Daoy (cell line): ENCODE measurements at places on chromosomes 1 and 21. TPM values are rescaled to one million over a fixed set of nuclear protein-coding genes. Genes with fewer than 3 reads are reported as not detected.

Gene HEYL
- not detected in 2 replicates for total RNA-seq

Gene SPRR1B
- not detected in 2 replicates for total RNA-seq

GRCh38 chr1:197429372-197429771 lies 161.3 kb downstream of the CRB1 start:
- no peak for DNase-seq

DNA sequence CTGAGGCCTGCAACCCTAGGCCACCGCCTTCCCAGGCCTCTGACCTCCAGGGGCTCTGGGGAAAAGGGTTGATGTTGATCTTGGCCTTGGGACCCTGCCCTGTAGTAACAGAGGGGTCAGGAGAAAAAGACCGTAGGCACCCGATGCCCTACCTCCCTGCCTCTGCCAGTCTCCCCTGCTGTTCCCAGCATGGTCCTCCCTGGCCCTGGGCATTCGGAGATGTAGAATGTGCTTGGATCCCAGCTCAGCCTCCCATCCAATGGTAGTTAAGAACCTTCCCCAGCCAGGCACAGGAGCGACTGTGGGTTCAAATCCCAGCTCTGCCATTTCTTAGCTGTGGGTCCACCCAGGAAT lies 72.0 kb upstream of the TARDBP start:
- no peak for DNase-seq

Gene TNFAIP8L2
- not detected in 2 replicates for total RNA-seq

Gene RGS21
- total RNA-seq = not detected in 2 replicates

DNA sequence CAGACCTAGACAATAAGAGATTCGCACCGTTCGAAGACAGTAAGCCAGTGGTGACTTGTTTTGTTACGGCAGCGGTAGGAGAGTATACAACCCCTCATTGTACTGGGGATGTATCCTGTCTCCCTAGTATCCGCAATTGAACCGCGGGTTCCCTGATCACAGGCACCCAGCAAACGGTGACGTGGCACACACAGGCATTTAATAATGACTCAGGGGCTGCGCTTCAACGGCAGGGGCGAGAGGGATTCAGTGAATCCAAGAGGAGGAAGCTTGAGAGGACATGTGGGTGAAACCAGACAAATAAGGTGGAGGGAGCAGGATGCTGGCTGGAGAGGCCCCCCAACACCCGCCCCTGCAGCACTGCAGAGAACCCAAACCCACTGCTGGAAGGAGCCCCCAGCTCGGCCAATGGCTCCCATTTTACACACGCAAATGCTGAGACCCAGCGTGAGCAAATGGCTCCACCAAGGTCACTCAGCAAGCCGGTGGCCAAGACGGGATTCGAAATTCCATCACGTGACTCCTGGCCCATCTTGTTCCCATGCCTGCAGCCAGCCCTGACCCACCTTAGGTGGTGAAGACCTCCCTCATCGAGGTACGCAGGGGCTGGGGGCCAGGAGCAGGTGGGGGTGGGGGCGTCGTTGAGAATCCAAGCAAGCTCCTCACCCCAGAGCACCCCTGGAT lies 149.9 kb downstream of the SYF2 start:
- peak; percentile 50 for DNase-seq

Gene TNFSF4
- 2.7 and 4.5 TPM in 2 replicates for total RNA-seq

Gene NES
- total RNA-seq = 0.51 and 0.89 TPM in 2 replicates

Gene TMEM234
- 6.4 and 8.7 TPM in 2 replicates for total RNA-seq

DNA sequence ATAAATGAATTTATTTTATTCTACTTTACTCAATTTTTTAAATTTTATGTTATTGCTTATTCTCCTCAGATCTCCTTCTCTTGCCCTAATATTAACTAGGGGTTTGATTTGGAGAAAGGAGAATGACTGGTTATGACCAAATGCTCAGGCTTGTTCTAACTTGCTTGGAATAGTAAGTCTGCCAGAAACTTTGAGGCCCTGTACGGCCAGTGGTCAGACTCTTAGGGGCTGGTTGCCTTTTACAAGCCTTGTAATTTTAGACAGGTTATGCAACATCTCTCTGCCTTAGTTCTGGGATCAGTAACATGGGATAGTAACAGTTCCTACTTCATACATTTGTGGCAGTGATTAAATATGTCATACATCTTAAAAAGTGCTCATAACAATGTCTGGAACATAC lies 279.5 kb downstream of the DUSP10 start:
- DNase-seq = no peak

Gene CACNA1E
- total RNA-seq = under 0.01 TPM in 1 of 2 replicates, not detected in the other

Gene IL19
- not detected in 2 replicates for total RNA-seq

Gene LIPI
- not detected in 2 replicates for total RNA-seq

Gene DYNLT5
- total RNA-seq = not detected in 2 replicates

Gene SLC9C2
- total RNA-seq = not detected in 2 replicates

Gene CYP4A22
- not detected in 2 replicates for total RNA-seq

DNA sequence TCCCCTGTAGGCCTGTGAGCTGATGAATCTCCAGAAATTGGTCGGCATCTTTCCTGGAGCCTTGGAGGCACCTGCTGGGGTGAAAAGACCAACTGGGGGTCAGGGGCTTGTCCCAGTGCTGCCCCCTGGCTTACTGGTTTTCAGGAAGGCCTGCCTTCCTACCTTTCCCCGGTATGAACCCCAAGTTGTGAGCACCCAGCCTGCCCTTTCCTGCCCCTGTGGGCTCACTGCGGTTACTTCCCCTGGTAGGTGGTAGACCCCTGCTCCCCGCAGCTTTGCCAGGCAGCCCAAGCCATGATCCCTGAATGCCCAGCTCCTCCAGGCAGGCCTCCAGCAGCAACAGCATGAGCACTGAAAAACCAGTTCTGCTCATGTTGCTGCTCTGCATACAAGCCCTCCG lies 10.2 kb downstream of the DMRTB1 start:
- no peak for DNase-seq

Gene RNU1-4
- total RNA-seq = 306 and 832 TPM in 2 replicates

GRCh38 chr1:50108497-50109059 lies at the start of gene ELAVL4:
ELAVL4 (plus strand) TSS chr1:50108920; CDS start chr1:50109190, 270 bp downstream.
- peak; percentile 17 for DNase-seq

Gene SNX7
- total RNA-seq = 75.5 and 81.5 TPM in 2 replicates

Gene OR2T33
- total RNA-seq = 0.57 and 1.7 TPM in 2 replicates

- peak; percentile 74 for DNase-seq
Observed at GRCh38 chr1:220879509-220880361, 492 bp downstream of the HLX start.

GRCh38 chr1:158115126-158115525 lies 65.6 kb upstream of the CD1D start:
- no peak for DNase-seq

DNA sequence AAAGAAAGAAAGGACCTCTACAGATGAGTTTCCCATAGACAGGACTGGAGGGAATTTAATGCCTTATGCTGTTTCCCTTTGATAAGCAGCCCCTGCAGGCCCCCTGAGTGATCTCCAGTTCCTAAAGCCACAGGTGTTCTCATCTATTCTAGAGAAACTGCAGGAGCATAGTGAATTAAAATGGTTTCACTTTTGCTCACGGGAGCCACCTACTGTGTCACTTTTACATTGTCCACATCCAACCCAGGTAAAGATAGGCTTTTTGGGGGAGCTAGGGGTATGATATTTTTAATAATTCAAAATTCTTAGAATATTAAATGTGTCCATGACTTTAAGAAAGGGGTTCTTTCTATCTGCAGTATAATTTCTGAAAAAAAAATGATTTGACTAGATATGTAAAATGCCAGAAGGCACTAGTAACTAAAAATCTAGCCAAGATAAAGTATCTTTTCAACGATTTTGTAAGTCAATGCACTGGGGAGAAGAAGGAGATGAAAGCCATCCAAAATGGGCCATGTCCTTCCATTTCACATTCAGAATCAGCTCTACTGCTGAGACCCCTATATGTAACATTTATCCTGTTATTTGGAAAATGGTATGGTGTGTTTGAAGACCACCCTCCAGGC lies 267.3 kb upstream of the DUSP10 start:
- peak; percentile 43 for DNase-seq

DNA sequence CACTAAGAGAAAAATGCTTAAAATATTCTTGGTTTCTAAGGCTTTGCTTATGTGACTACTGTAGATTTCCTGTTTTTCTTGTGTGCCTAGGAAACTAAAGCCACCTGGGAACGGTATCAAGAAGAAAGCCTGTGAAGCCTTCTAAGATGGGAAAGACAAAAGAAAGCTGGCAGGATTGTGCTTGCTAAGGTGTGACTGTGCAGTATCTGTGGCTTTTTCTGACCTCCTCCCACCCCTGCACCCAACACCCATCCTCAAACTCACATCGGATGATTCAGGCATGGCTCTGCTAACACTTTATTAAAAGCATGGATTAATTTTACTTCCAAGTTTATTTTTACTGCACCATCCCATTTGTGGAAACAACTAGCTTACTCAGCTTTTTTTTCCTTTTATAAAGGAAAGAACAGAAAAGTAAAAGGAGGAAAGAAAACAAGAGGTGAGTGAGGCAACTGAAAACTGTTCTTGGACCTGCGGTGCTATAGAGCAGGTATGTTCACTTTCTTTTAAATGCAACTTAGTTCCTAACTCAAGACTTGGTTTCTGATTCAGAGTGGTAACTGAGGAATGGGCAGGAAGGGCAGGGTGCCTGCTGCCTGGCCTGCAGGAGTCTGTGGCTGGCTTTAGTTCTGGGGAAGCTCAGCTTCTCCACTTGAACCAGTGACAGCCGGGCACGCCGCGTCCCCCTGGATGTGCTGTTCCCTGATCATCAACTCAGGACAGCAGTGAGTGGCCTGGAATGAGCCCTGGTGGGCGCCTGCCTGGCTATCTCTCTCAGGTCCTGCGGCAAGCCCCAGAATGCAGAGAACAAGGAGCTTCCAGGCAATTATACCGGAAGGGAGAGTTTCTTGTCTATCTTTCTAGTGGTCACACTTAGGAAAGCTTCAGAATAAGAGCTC lies at the start of gene GBP6:
GBP6 (plus strand) TSS at position 422 of the 899 bp plus-strand sequence. CDS start 4,493 bp downstream, outside the sequence.
- DNase-seq = peak; percentile 50

- DNase-seq = no peak
Observed at GRCh38 chr1:56515898-56516538, 63.3 kb downstream of the PLPP3 start.

Gene ADAMTS4
- total RNA-seq = 0.68 and 0.91 TPM in 2 replicates

Gene FCRL6
- total RNA-seq = not detected in 2 replicates

DNA sequence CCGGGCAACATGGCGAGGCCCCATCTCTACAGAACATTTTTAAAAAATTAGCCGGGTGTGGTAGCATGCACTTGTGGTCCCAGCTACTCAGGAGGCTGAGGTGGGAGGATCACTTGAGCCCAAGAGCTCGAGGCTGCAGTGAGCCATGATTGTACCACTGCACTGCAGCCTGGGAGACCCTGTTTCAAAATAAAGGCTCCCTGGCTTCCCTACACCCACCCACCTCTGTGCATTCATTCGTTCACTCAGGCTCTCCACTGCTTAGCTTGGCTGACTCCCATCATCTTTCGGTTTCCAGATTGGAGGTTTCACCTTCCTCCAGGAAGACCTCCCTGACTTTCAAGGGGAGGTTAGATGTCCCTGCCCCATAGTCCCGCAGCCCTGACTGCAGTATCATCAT lies 14.2 kb downstream of the KIAA2013 start:
- no peak for DNase-seq

GRCh38 chr1:171226747-171227370 lies 21.4 kb upstream of the FMO1 start:
- peak; percentile 57 for DNase-seq

- DNase-seq = no peak
Observed at GRCh38 chr1:247445526-247446356, 12.2 kb downstream of the OR2B11 start.

Gene MX1
- 38.7 and 84.1 TPM in 2 replicates for total RNA-seq

DNA sequence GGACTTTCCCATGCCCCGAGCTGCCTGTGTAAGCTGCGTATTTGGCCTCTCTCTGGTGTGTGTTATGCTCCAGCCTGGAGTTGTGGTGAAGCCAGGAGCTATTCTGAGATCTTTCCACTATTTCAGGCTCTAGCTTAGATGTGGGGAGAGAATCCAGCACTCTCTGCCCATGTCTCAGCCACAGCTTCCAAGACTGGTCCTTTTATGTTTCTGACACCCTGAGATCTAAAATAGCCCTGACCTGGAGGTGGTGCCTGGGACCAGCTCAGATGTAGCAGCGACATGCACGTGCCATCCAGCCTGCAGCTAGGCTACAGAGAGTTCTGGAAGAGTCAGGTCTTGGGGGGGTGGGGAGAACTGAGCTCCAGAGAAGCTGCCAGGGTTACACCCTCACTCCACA lies 76.5 kb downstream of the TENT5C start:
- DNase-seq = no peak

DNA sequence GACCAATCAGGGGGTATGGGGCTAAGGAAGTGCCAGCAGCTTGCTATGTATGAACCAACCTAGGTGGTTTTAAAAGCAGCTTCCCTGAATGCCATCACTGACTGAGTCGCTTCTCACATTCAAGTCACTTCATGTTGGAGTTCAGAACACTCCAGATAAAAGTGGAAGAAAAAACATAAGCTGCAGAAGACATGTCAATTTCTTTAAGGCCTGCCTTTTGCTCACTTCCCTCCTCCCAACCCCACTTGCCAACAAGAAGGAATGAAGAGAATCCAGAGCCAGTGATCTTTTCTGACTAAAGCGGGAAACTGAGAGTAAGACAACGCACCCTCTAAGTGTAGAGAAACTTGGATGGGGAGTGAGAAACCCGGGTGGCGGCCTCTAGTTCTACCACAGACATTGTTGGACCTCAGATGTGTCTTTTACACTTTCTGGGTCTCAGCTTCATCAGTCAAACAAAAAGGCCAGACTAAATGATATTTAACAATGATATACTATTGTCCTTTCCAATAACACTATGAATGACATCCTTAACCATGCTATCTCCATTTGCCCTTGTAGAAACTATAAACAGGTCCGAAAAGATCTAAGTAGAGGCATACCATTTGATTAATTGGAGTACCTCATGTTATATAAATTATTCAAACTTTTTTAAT lies 54.1 kb downstream of the LUZP1 start:
- DNase-seq = no peak
